ENCODE measurements at places on chromosomes 6 and 20.

- DNase-seq, result no peak
- no peaks in the 10 kb centered on the region for H3K36me3 ChIP-seq
- H3K4me3 ChIP-seq, result no peak overlapping the region
- H3K27ac ChIP-seq, result no peak overlapping the region
- H3K27me3 ChIP-seq, result no peaks in the 10 kb centered on the region
Measured at GRCh38 chr6:5141046-5141445, 55.9 kb downstream of the PPP1R3G start.

DNA sequence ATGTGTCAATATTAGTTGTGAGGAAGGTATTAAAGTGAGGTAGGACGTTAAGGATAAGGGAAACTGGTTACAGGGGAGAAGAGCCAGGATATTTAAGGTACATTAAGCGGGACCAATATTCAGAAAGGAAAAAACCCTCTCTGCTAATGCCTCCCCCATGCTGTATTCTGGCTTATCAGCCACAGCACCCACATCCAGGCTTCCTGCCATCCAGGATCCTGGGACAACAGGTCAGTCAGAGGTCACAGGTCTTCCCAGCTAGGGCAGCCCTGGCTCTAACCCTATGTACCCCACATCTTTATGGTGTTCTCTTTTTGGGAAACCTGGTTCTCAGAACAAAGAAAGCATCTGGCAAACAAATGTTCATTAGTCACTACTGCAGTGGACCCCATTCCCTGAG lies 5.3 kb downstream of the DDRGK1 start:
- DNase-seq, result no peak
- no peak overlapping the region for H3K27ac ChIP-seq
- no peaks in the 10 kb centered on the region for H3K27me3 ChIP-seq
- H3K4me3 ChIP-seq, result no peak overlapping the region
- no peaks in the 10 kb centered on the region for H3K4me1 ChIP-seq

- H3K4me3 ChIP-seq, result no peak overlapping the region
- DNase-seq, result no peak
- H3K27me3 ChIP-seq, result no peaks in the 10 kb centered on the region
- H3K4me1 ChIP-seq, result no peaks in the 10 kb centered on the region
Measured at GRCh38 chr20:18981962-18982539, 168.5 kb downstream of the SCP2D1 start.

DNA sequence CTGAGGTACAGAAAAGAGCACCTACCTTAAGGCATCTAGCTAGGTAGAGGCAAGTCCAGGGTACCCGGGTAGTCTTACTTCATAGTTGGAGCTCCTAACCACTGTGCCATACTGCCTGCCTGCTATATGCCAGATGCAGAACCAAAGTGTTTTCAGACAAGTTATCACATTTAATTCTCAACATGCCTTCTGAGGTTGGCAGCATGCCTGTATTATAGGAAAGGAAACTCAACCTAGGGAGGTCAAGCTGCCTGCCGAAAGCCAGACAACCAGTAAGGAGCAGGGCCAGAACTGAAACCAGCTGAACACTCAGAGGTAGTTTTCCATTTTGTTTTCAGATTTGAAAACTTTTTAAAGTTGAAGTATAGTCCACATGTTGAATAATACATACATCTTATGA lies 5.4 kb downstream of the CTNNBL1 start:
- no peak overlapping the region for H3K27ac ChIP-seq
- 0 out of 2 replicates have a peak, but pooled peaks cover 5% of the 10 kb centered on the region for H3K4me1 ChIP-seq
- no peak for DNase-seq
- no peaks in the 10 kb centered on the region for H3K27me3 ChIP-seq

GRCh38 chr20:58106143-58106750 lies 122.2 kb downstream of the ANKRD60 start:
- no peaks in the 10 kb centered on the region for H3K4me1 ChIP-seq
- H3K27ac ChIP-seq, result no peak overlapping the region
- no peaks in the 10 kb centered on the region for H3K36me3 ChIP-seq
- H3K27me3 ChIP-seq, result no peaks in the 10 kb centered on the region
- H3K4me3 ChIP-seq, result no peak overlapping the region

- peaks cover 16% of the 10 kb centered on the region for H3K4me1 ChIP-seq
- no peak overlapping the region for H3K4me3 ChIP-seq
- H3K36me3 ChIP-seq, result no peaks in the 10 kb centered on the region
- H3K27me3 ChIP-seq, result no peaks in the 10 kb centered on the region
- no peak for DNase-seq
Measured at GRCh38 chr6:13952101-13952500, 27.3 kb downstream of the RNF182 start.

DNA sequence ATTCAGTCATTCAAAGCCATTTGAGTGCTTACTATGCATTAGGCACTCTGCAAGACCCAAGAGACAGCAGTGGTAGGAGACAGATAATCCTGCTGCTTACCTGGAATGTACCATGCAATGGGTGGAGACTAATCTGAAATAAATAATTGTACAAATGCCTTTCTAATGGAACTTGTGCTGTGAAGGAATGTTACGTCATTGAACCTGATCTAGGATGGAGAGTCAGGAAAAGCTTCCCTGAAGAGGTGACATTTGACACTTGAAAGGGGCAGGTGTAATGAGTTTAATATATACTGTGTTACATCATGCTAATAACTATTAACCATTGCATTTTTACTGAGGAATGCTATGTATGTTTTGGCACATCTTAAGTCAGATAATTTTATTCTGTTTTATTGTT lies 491.0 kb upstream of the FLRT3 start:
- DNase-seq, result no peak
- H3K4me3 ChIP-seq, result no peak overlapping the region
- no peaks in the 10 kb centered on the region for H3K4me1 ChIP-seq
- H3K27me3 ChIP-seq, result no peaks in the 10 kb centered on the region
- H3K27ac ChIP-seq, result no peak overlapping the region

GRCh38 chr6:15352845-15353244 lies 107.0 kb downstream of the JARID2 start:
- H3K36me3 ChIP-seq, result no peaks in the 10 kb centered on the region
- DNase-seq, result no peak
- no peaks in the 10 kb centered on the region for H3K27me3 ChIP-seq
- H3K4me3 ChIP-seq, result no peak overlapping the region
- H3K27ac ChIP-seq, result no peak overlapping the region
- no peaks in the 10 kb centered on the region for H3K4me1 ChIP-seq

DNA sequence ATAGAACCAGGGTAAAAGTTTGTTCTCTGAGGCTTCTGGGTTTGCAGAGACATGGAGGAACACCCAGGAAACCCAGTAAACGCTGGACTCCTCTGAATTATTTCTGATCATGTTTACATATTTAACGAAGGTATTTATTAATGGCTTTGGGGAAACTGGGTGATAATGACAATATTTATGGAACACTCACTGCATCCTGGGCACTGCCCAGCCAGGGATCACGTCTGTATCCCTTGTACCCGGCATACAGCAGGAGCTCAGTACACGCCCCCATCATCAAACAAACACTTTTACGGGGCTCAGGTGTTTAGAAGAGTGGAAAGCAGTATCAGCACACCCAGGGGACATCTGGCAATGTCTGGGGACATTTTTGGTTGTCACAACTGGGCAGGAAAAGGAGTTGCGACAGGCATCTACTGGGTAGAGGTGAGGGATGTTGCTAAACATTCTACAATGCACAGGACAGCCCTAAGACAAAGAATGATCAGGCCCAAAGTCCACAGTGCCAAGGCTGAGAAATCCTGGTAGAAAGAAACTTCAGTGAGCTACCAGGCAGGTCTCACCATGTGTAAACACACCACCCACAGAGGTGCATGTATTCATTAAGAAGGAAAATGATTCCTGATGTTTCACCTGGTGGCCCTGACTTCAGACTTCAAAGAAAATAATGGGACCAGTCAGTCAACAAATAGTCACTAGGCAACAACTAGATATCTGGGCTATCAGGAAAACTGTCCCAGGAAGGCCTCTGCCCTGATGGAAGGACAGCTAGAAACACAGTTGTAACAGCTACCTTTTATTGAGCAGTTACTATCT lies 35.3 kb downstream of the ZMYND8 start:
- peak overlapping the region; percentile 99 for H3K27ac ChIP-seq
- no peaks in the 10 kb centered on the region for H3K36me3 ChIP-seq
- H3K4me3 ChIP-seq, result no peak overlapping the region
- no peaks in the 10 kb centered on the region for H3K27me3 ChIP-seq

DNA sequence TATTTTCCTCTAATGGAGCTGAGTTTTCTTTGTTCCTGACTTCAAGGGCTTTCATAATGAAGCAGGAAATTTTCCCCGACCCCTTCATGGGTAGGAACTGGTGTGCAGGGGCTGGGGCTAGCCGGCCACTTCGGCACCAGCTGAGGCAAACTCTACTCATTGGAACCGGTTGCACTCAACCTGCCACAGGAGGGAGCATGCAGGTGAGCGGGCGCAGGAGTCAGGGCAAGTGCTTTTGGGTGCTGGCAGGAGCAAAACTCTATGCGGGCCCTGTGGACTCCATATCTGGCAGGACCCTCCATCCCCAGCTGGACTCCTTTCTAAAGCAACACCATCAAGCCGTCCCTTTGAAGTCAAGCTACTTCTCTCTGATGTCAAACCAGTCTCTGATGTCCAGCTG lies 244.2 kb downstream of the EPM2A start:
- no peaks in the 10 kb centered on the region for H3K36me3 ChIP-seq
- no peak overlapping the region for H3K4me3 ChIP-seq
- no peaks in the 10 kb centered on the region for H3K27me3 ChIP-seq
- no peak overlapping the region for H3K27ac ChIP-seq
- no peaks in the 10 kb centered on the region for H3K4me1 ChIP-seq
- no peak for DNase-seq

DNA sequence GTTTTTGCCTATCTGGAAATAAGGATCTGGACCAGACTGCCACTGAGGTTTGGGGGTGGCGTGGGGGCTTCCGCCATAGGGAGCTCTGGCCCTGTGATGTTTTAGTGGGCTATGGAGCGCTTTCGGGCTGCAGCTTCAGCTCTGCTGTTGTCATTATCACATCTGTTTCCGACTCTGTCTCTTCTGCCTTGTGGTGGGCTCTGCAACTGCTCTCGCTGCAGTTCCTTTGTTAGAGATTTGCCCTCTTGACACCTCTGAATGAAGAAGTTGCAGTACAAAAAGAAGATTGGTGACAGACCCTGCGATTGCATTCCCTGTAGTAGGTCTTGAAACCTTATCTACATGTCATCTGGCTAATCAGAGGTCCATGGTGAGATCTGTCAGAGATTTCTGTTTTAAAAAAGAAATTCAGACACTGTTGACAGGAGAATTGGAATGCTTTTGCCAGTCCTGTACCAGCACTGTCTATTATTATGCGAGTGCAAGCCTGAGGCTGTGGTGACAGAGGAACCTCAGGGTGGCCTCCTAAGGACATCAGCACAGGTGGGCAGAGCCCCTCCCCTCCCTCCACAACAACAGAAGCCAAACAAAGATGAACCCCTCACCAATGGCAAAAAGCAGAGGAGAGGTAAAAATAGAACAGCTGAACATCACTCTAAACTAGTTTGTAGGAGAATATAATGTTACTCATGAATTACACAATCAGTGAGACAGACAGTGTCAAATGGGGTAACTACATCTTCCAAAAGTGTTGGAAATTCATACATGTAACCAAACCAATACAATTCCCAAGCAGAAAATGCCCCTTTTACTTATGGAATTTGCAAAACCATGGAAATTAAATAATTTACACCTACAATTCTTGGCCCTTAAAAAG lies 63.5 kb upstream of the DEFB112 start:
- H3K36me3 ChIP-seq, result no peaks in the 10 kb centered on the region
- H3K27me3 ChIP-seq, result no peaks in the 10 kb centered on the region
- DNase-seq, result no peak
- no peak overlapping the region for H3K27ac ChIP-seq

DNA sequence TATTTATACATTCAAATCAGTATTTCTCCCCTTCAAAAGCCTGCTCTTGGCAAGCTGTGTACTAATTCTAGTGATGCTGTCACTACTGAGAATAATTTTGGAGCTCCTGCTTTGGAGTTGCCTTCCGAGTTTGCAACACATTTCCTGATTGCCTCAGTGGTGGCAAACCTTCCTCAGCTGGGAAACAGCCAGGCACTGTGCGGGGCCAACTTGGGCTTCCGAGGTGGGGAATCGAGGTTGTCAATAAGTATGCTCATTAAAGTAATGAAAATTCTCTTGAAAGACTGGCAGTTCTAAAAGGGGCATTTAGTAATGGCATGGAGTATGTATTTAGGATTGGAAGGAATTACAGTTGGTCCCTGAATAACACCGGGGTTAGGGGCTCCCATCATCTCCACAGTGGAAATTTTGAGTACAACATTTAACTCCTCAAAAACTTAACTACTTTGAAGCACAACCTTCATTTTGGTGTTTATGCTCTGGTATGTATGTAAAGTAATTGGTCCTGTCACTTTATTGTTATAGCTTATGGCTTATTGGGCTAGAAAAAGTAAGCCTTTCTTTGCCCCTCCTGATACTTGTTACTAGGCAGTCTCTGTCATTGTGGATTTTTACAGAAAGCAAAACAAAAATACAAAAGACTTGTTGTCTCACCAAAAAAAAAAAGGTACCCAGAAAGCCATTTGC lies 2.7 kb downstream of the PAQR8 start:
- peaks cover 8% of the 10 kb centered on the region for H3K4me1 ChIP-seq
- H3K27ac ChIP-seq, result no peak overlapping the region
- no peaks in the 10 kb centered on the region for H3K36me3 ChIP-seq
- no peak overlapping the region for H3K4me3 ChIP-seq
- DNase-seq, result no peak

GRCh38 chr20:23049201-23050075 lies at the start of gene THBD:
Gene THBD (minus strand): TSS chr20:23049672. CDS start chr20:23049504, 168 bp downstream.
- no peaks in the 10 kb centered on the region for H3K36me3 ChIP-seq
- H3K4me3 ChIP-seq, result peak within 1 kb of the TSS; percentile 56
- H3K4me1 ChIP-seq, result peaks cover 8% of the 10 kb centered on the region
- peaks cover 18% of the 10 kb centered on the region for H3K27me3 ChIP-seq
- no peak within 1 kb of the TSS for H3K27ac ChIP-seq

DNA sequence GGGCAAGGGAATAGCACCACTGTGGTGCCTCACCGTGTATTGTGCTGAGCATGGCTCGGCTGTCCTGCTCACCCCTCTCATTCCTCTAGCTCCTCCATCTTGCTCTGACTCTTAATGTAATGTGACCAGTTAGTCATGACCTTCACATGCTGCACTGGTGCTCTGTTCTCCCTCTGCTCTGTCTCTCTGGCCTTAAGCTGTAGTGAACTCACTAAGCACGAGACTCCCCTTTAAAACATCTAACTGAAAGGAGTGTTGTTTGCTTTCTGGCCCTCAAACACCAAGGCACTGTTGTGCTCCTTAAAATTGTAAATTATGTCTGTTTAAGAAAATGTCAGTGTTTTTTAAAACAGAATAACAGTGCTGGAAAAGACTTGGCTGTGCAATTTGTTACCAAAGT lies 140.4 kb downstream of the HDGFL1 start:
- no peak overlapping the region for H3K27ac ChIP-seq
- no peaks in the 10 kb centered on the region for H3K27me3 ChIP-seq
- no peaks in the 10 kb centered on the region for H3K4me1 ChIP-seq
- H3K36me3 ChIP-seq, result no peaks in the 10 kb centered on the region

DNA sequence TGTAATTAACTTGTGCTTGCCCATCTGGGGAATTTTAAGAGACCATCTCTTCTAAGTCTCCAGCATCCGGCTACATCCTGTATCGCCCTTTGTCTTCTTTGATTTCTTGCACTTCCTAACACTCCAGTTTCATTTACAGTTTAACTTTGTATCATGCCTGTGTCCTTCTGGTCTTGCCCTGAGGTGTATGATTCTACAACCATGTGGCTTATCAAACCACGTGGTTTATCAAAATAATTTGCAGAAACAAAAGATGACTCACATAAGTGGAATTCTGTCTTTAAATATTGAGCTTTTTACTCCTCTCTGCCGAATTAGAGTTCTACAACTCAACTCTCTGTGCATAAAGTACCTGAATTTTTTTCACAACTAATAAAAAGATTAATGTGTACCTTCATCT lies 580.7 kb downstream of the KIF16B start:
- H3K27me3 ChIP-seq, result no peaks in the 10 kb centered on the region
- no peak for DNase-seq
- H3K36me3 ChIP-seq, result no peaks in the 10 kb centered on the region
- H3K4me3 ChIP-seq, result no peak overlapping the region

Data from Panc1 (cell line).